Stimulated activated CD8-positive, alpha-beta memory T cell treated with anti-CD3 and anti-CD28 coated beads, Interleukin-15, amount 100 ng/mL, for 48 hours (primary cell): ENCODE measurements at places on chromosomes 16 and 17.

DNA sequence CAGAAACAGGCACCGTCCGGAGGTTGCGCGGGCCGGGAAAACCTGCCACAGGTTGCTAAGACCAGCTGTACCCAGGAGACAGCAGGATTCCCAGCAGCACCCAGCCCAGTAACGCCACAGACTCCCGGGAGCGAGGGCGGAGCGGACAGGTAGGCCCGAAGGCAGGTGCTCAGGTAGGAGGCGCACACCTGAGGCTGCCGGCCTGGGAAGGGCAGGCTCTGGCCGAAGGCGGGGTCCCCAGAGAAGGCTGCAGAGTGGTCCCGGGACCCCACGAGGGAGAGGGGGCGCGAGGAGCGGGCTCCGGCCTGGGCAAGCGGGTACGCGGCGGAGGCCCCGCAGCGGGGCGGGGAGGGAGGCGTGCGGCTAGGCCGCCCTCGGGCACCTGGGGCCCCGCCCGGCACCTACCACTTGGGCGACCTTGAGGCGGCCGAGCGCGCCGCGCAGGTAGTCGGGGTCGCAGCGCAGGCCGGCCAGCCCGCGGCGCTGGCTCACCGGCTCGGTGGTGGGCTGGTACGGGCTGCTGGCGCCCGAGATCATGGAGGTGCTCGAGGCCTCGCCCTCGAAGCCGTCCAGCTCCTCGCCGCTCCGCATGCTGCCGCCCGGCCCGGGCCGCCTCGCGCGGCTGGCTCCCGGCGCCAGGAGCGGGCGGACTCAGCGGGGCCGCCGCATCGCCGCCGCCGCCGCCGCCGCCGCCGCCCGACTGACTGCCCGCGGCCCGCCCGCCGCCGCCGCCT lies 441 bp downstream of the CMTM4 start:
- DNase-seq = peak; percentile 9

GRCh38 chr16:81716478-81717225 lies 62.4 kb upstream of the PLCG2 start:
- no peak for DNase-seq

GRCh38 chr17:61299517-61300513 lies 99.8 kb upstream of the TBX2 start:
- no peak for DNase-seq

- DNase-seq = no peak
Measured at GRCh38 chr17:36972186-36972700, 23.5 kb downstream of the AATF start.

DNA sequence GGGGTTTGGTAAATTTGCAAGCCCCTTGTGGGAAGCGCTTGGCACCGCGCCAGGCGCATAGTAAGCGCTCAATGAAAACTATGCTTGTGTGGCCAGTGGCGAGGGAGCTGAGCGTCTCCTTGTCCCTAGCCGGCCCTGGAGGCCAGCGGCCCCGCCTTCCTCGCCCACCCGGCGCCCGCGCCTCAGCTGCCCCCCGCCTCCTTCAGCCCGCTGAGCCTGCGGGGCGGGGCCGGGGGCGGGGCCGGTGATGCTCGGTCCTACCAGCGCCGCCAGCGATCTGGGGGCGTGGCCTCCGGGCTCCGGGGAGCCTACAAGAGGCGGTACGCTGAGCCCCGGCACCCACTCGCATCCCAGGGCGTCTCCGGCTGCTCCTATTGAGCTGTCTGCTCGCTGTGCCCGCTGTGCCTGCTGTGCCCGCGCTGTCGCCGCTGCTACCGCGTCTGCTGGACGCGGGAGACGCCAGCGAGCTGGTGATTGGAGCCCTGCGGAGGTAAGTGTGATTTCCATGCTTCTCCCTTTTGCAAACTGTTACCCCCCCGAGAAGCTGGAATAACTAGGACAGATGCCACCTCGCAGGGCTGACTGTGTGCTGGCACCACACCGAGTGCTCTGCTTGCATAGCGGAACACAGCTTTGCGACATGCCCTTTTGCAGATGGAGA lies at the start of gene CRISPLD2:
TSS of gene CRISPLD2 (plus strand) at position 342 of the 661 bp plus-strand sequence. CDS start 18,511 bp downstream, outside the sequence.
- peak; percentile 79 for DNase-seq

DNA sequence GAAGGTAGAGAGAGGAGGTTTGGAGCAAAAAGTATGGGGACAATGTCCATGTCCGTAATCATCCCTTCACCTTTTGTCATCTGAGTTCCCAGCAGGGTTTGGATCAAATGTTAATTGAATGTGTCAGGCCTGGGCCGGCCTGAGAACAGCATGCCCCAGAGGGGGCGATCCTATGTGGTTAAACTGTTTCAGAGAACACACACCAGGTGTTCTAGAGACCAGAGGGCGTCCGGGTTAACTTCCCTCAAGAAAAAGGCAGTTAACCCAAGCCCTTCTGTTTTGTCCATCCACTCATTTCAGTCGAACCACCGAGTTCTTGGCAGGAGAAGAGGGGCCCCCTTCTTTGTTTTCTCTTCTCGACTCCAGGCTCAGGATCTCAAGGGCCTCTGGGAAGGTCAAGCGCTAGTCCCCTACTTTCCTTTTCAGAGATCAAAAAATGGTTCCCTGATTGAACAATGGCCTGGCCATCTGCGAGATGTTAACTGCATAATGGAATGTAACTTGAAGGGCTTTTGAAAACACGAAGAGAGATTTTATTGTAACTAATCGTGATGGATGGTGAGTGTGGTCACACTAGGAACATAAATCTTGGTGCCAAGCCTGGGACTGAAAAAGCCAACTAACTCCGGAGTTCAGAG lies 142.5 kb downstream of the IRX3 start:
- DNase-seq = no peak

- DNase-seq = no peak
Measured at GRCh38 chr17:57649731-57650484, 95.2 kb downstream of the CCDC182 start.

GRCh38 chr17:57874434-57875289 lies 24.8 kb upstream of the MRPS23 start:
- no peak for DNase-seq

GRCh38 chr16:79848719-79849118 lies 248.2 kb upstream of the MAF start:
- DNase-seq = no peak

DNA sequence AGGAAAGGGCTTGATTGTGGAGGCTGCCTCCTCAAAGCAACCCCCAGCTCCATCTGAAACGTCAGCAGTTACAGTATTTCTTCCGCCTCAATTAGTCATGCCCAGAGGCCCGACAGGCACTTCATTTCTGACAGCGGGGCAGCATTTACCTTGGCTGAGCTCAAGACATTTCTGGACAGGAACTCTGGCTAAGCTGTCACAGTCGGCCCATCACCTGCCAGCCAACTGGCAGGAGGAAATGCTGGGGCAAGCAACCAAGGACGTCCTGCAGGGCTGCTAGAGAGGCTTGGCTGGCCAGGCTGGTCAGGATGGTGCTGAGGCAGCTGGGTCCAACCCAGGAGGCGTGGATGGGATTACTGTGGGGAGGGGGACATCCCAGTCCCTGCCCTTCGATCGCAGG lies 27.8 kb downstream of the PLXDC1 start:
- no peak for DNase-seq
